ENCODE measurements at places on chromosomes 2 and 18.

DNA sequence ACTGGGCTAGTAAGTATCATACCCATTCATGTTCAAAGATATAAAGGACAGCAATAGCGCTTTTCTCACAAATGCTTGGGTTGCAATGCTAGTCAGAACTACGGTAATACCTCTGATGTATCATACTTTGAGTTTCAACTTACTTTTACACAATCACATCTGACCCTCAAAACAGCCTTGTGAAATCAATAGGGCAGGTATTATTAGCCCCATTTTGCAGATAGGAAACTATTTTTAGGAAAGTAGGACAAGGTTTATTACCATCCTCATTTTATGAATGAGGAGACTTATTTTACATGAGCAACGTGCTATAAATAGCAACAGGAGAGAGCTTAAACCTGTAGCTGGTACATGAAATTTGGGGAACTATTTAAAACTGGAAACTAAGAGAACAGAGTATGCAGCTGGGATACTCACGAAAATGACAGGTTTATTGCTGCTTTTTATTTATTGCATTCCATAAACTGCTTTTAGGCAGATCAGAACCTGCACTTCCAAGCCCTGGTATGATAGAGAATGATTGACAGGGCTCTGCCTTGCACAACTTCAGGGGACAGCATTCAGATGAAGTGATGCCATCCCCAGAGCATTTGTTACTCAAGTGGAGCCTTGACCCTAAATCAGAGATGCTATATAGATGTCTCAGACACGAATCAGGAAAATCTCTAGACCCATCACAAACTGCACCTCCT lies 42.4 kb upstream of the PPM1B start:
- no peak for DNase-seq

DNA sequence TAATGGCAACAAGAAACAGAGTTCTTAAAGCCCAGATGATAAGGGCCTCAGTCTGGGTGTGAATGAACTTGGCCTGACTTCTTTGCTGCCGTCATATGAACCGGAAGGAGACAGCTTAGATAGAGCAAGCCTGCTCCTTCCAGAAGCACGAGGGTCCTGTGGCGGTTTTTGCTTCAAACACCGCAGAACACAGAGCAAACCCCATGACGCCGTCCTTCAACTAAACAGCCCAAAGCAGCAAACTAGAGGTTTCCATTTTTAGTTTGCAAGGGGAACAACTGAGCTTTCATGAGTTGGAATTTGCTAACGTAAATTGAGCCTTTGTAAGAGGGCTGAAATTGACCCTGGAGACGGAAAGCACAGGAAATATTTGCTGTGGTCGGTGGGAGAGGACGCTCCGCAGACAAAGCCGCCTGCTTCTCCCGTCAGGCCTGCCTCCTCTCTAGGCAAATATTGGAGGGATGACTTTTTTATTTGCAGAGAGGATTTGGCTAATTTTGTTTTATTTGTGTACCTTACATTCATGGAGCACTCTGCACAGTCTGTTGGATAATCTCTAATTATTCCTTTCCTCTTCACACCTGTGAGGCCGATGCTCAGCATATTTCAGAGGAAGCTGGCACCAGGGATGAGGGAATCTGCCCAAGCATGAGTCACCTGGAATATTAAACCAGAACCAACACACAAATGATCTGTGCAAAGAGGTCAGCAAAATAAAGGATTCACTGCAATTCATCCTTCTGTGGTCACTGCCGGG lies 134.0 kb upstream of the NCK2 start:
- no peak for DNase-seq

DNA sequence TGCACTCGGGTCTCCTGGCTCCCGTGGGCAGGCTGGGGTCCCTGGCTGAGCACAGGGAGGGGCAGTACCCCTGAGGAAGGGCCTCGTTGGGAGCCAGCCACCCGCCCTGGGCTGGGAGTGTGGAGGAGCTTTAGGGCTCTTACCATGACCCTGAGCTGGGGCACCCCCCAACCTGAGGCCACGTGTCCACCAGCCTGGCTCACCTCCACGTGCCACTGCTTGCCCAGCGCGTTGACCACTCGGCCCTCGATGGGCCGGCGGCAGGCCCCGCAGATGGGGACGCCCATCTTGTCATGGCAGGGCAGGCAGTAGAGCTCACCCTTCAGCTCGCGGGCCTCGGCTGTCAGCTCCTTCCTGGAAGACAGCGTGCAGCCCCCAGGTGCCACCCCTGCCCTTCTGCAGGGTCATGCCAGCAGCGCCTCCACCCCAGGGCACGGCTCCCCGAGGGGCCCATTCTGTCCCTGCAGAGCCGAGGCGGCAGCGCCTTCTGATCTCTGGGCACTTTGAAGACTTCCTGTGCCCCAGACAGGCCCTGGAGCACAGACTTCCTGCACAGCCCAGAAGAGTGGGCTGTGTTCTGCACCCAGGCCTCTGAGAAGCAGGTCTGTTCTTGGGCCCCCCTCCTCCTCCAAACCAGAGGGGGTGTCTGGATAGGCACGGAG lies 4.0 kb upstream of the GPR17 start:
- no peak for DNase-seq

DNA sequence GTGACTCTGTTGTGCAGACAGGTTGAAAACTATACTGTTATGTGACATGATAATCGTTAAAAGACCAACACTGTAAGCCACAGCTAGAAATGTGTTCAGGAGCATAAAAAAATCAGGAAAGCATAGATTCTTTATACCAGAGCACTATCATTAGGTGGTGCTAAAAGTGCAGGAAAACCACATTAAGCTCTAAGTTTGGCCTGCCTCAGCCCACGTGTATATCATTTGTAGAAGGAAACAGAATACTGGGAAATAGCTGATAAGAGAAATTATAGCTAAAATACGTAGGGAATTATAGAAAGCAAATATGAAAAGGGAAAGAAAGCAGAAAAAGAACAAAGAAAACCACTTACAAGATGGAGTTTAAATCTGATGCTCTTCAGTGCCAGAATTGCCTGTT lies 26.5 kb upstream of the C2orf74 start:
- DNase-seq: peak; percentile 63

DNA sequence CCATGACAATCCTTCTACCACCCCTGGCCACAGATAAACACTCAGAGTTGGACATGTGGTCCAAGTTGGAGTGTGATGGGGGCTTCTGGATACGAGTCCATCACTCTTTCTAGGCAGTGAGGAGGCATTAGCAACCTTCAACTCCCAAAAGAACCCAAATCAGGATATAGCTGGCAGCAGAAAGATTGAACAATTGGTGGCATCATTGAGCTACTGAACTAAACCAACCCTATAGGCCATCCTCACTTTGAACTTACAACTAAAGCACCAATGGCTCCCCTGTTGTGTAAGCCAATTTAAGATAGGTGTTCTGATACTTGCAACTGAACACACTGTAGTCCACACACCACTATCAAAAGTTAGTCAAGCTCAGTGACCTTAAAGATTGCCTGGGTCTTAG lies 24.0 kb upstream of the MARCO start:
- peak; percentile 37 for DNase-seq

DNA sequence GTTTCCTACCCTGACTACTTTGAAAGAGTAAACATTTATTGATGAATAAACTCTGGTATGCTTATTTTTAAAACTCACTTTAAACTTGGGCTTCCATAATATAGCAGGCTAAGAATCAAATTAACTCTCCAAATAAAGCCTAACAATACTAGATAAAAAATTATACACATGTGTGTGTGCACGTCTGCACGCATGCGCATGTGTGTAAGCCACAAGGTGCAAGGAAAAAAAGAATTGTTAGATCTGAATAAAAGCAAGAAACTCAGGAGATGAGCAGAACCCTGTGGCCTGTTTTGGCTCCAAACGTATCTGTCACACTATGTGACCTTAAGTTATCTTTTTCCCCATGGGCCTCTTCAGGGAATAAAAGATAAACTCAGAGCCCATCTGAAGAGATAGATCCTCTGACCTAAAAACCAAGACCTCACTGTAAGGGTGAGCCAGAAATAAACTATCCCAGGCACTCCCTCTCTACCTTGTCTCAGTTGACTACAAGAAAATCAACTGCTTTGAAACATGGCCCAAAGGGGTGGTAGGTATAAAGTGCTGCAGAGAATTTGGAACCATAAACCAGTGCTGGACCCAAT lies 6.3 kb downstream of the HDHD2 start:
- no peak for DNase-seq

GRCh38 chr2:228845162-228845925 lies 425.7 kb downstream of the PID1 start:
- no peak for DNase-seq

DNA sequence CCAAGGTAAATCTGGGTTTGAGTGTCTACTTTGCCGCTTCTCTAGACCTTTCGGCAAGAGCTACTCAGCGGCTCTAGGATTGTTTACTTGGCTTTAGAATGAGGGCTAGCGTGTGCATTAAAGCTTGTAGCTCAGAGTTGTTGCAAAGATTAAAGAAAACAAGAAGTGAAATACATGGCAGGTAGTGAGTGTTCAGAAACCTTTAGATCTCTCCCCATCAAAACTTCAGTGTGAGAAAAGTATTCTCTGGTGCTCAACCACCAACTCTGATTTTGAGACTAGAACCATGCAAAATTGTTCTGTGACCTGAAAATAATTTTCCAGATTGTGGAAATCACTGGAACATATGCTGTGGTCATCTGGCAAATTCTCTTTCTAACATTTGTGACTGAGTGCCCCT lies 512.0 kb downstream of the CMPK2 start:
- DNase-seq: no peak

DNA sequence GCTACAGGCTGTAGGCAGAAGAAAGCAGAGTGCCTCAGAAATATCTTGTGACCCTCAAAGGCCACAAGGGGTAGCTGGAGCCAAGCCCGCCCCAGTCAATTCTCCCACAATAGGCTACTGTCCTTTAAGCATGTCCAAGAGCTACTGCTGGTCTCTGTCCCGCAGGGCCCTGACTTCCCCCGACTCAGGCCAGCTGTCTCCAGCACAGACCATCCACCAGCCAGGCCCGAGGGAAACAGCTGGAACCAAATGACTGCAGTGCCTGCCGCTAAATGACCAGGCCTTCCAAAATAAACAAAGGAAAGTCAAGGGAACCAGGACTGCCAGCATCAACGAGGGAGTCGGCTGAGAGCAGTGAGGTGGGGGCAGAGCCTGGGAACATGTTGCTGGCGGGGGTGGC lies 36.7 kb downstream of the MCFD2 start:
- no peak for DNase-seq

- DNase-seq: peak; percentile 67
These were observed 36.1 kb upstream of the GPD2 start for GRCh38 chr2:156399950-156400705.

DNA sequence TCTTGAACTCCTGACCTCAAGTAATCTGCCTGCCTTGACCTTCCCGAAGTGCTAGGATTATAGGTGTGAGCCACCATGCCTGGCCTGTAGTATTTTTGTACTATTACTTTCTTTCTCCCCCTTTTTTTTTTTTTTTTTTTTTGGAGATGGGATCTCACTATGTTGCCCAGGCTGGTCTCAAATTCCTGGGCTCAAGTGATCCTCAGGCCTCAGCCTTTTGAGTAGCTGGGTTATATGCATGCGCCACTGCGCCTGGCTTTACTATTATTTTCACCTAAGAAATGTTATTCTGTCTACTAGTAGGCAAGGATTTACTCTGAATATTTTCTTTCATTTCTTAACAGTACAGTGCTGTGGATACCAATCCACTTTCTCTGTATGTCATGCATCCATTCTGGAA lies 17.4 kb upstream of the ADGRF3 start:
- no peak for DNase-seq

GRCh38 chr18:69127873-69128500 lies 272.7 kb upstream of the DOK6 start:
- DNase-seq: no peak

DNA sequence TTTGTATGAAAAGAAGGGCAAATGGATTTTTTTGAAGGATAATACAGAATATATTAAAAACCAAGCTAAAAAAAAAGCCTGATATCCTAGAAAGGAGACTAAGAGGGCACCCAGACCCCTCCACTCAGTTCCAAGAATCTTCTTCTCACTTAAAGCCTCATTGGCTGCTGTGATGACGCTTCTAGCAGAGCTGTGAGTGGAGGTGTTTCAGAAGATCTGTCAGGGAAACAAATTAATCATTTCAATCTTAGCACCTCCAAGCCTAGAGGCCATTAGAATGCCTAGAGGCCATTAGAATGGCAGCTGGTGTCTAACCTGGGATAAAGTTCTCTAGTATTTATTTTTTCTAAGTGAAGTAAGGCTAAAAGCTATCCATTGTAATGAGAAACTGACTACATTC lies 164.2 kb upstream of the TMEM200C start:
- DNase-seq: no peak

DNA sequence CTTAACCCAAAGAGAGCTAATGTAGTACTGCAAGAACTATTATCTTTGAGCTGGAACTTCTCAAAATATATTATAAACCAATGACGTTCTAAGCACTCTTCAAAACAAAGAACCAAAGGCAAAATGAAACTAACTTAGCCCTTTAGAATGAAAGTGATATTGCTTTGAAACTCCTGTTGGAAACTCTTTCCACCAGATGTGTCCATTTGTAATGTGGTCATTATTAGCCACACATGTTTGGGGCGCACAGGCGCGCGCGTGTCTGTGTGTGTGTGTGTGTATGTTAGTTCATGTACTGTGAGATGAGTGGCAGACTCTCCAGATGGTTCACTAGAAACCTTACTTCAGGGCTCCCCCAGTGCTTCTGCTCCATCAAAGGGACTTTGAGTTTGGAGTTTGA lies 323.4 kb downstream of the BCL11A start:
- no peak for DNase-seq

DNA sequence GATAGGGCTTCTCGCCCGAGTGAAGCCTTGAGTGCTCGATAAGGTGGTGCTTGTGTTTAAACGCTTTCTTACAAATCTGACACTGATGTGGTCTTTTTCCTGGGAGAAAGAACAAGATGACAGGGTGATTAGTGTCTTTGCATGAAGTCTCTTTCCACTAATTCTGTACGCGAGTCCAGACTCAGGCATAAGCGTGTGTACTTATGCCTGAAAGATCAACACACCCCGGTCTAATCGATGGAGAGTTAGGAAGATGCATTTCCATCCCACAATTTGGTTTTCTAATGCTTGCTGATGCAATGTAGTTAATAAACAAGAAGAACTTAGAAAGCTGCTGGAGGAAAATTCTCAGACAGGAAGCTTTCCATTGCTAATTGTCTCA lies 130.0 kb downstream of the ZEB2 start:
- no peak for DNase-seq

- no peak for DNase-seq
These were observed 42.3 kb downstream of the TRABD2A start for GRCh38 chr2:84838434-84839145.

DNA sequence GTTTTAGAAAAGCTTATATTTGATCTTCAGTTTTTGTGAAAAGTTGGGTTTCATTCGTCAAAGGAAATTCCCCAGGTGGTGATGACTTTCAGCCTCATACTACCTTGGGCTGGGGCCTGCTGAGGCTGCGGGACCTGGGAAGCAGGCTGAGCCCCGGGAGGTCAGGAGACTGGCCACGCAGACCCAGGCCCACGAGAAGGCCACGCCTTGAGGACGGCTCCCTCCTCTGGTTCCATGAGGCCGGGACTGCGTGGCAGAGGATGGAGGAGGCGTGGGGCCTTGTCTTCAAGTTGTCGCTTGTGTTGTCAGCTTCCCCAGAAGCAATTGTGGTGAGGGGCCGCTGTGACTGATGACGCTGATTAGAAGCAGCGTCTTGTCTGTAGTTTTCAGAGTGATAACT lies 11.8 kb downstream of the CNDP2 start:
- no peak for DNase-seq
